Fibroblast of skin of back (primary cell): ENCODE measurements at places on chromosomes 12 and 14.

DNA sequence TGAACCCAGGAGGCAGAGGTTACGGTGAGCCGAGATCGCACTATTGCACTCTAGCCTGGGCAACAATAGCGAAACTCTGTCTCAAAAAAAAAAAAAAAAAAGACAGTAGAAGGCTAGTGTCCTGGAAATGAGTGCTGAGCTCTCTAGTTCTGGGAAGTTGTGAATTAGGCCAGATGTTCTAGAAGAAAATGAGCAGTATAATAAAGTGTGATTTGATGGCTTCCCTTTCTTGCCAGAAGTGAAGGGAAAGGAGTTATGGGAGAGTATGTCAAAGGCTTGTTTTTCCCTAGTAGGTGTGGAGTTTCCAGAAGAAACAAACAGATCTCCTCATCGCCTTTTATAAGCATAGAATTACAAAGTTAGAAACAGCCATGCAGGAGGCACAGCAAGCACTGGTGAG is 20.5 kb downstream of the RNF212B start:
- no peak for DNase-seq

GRCh38 chr12:117854339-117855012 is 114.3 kb downstream of the KSR2 start:
- peak; percentile 44 for DNase-seq

GRCh38 chr14:61730756-61731373 is 31.4 kb upstream of the SNAPC1 start:
- no peak for DNase-seq

- DNase-seq: no peak
These were observed 73.7 kb upstream of the USP44 start for GRCh38 chr12:95625012-95625411.

DNA sequence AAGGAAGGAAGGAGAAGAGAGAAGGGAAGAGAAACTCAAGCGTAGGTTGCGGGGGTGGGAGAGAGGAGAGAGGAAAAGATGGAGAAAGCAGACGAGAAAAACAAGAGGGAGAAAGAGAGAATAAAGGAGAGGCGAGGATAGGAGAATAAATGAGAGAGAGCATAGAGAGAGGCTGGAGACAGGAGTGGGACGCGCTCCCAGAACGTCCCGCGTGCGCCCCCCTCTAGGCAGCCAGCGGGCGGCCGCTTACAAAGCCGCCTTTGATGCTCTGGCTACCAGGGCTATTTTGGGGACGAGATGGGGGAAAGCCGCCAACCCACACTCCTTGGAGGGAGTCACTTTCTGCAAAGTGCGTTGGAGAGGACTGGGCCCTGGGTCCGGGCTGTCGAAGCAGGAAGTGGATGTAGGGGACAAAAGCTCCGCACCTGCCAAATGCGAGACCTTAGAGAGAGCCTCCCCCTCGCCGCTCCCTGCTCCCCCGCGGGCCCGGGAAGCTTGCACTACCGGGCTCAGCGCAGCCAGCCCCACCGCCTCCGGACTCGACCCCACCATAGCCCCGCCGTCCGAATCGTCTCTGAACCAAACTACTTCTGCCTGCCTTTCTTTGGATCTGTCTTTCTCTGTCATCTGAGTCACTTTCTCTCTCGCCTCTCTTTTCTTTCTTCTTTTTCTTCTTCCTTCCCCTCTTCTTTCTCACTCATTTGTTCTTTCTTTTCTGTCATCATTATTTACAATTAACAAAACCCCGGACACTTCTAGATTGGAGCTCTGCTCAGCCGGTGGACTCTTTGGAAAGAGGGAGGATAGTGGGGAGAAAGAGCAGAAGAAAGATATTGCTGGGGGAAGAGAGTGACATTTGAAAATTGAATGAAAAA is 8.0 kb downstream of the ASCL1 start:
- no peak for DNase-seq

GRCh38 chr14:31944256-31945073 is 132.6 kb upstream of the ARHGAP5 start:
- DNase-seq: no peak
